ENCODE measurements at places on chromosomes 5 and 9.

- no peak for DNase-seq
Observed at GRCh38 chr5:60196385-60197113, 303.0 kb upstream of the PDE4D start.

DNA sequence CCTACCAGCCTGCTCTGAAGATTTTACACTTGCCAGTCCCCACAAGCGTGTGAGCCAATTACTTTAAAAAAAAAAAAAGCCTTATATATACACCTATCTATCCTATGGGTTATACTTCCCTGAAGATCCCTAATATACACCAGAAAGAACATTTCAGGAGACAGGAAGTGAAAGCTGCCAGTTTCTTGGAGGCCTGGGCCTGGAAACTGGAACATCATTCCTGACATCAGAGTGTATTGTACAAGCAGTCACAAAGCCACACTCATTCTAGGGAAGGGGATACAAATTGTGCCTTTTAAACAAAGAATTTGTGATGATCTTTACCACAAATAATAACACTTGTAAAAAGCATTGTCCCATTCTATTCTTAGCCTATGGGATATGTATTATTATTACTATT is 98.3 kb upstream of the FBN2 start:
- no peak for DNase-seq

DNA sequence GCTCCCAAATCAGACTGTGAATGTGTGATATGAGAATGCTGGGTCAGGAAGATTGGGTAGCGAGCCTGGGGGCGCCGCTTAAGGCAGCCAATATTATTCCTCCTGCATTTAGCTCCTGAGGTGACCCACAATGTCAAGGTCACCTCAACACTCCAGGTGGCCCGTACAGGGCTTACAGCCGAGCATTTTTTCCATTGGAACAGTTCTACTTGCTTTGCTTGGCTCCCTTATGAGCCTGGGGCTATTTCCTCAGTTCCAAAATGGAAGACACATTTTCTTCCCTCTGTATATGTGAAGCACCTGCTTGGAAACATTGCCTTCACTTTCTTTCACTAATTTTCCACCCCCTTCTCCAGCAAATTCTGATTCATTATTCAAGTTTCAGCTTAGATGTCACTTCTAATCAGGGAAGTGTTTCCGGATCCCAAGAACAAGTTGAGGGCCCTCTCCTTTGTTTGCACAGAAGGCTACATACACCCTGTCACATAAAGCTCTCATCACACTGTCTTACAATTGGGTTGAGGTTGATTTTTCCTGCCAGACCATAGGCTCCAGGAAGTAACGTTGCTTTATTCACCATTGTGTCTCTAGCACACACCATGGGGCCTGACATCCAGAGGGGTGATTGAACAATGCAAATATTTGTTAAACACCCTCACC is 330.2 kb downstream of the PIK3R1 start:
- DNase-seq: no peak

DNA sequence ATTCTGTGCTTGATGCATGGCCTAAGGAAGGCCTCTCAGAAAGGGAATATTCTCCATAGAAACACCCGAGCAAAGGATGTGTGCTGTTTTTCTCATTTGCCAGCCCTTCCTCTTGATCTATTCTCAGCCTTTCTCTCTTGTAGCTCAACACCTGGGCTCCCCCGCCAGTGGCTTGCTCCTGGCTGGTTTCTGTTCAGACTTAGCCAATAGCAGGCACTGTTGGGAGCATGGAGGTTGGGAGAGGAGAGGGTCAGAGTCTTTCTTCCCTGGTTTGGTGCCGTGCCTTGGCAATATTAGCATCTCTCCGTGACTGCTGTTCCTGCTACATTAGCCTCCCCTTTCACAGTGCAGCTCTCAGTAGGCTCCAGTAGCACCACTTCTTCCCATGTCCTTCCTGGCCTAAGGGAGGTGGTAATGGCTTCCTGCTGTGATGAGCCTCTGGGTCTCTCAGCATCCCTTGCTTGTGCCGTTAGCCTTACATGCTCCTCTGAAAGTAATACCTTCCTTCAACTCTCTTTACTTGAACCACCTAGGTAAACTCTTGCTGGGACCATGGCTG is 269.7 kb upstream of the GAS1 start:
- no peak for DNase-seq

DNA sequence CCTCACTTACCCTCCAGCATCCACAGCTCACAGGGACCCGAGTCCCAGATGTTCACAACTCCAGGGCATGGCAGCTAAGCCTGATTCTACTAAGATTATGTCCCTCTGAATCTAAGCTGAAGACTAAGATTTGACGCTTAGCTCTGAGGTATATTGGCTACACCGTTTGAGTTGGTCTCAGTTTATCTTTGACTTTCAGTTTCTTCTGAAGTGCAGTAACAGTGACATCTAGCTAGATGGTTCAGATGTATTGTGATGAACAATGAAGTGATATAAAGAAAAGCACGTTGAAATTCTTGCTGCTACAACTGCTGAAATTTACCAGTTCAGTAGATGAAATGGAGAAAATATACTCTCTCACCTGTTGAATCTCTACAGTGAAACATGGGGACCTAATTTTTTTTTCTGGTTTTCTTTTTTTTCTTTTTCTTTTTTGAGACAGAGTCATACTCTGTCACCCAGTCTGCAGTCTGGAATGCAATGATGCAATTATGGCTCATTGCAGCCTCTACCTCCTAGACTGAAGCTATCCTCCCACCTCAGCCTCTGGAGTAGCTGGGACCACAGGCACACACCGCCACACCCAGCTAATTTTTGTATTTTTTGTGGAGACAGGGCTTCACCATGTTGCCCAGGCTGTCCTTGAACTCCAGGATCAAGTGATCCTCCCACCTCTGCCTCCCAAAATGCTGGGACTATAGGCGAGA is 15.7 kb downstream of the RFK start:
- DNase-seq: no peak

- DNase-seq: no peak
Observed at GRCh38 chr5:137735555-137736284, at the start of gene KLHL3. Gene KLHL3 (minus strand): TSS chr5:137736089. CDS start chr5:137735646, 443 bp downstream.

- DNase-seq: no peak
Observed at GRCh38 chr9:100370064-100370723, 17.5 kb upstream of the TEX10 start.

- DNase-seq: no peak
Observed at GRCh38 chr5:4048398-4048797, 452.8 kb downstream of the IRX1 start.

GRCh38 chr5:1332461-1333001 is 12.4 kb downstream of the CLPTM1L start:
- DNase-seq: no peak

GRCh38 chr9:127910613-127911205 is 6.1 kb downstream of the ST6GALNAC4 start:
- no peak for DNase-seq

DNA sequence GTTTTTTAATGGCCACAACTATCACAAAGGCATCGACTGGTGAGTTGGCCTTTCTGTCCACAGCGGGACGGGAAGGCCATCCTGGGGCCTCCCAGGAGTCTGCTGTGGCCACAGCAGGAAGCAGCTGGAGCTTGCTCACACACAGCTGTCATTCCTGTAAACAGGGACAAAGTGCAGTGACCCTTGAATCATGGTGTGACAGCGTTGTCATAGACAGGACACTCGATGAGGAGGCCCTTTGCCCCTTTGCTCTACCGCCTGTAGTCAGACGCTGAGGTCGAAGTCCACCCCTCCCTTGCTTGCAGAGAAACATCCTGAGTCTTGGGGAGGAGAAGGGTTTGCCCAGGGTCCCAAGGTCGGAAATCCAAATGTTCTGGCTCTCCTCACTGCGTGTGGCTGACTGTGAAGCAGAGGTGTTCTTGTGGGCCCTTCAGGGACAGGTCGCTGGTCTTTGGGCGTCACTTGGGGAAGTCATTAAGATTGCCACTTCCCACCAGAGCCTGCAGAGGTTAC is 35.1 kb downstream of the NDST1 start:
- no peak for DNase-seq

DNA sequence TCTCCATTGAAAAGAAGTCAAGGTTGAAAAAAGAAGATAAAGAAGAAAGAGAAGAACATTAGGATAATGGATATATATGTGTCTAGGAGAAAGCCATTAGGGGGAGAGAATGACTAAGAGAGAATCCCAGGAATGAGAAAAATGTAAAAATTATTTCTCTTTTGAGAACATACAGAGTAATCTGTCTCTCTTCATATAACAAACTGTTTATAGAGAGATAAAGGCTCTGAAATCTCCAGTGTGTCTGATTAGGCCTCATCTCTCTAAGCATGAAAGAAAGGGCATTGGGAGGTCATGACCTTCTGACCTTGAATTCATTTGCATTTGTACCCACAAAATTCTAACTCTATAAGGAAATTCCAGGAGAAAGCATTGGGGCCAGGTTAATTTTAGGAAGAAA is 3.5 kb upstream of the MPDZ start:
- no peak for DNase-seq

DNA sequence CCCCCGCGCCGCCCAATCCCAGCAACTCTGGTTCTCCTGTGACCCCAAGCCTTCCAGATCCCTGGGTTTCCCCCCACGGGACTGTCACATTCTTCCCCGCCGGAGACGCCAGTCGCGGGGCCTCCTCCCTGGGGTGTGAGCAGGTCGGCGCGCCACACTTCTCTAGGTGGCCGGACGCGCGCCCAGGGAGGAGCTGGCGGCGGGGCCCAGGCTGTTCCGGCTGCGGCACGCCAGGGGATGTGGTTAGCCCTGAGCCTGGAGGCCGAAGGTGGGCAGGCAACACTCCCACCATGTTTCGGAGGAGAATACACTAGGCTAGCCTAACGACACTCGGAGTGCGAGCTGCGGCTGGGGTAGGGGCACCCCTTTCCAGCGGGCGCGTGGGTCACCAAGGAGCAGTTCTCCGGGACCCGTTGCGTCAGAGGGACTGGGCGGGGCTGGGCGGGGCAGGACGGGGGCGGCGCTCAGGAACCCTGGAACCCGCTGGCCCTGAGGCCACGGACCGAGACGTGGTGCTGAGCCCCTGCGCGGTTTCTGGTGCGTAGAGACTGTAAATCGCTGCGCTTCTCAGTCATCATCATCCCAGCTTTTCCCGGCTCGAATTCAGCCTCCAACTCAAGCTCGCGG is at the start of gene SLC27A6:
Gene SLC27A6, plus strand, starts transcription at position 478 of the 627 bp plus-strand sequence. CDS start 650 bp downstream, outside the sequence.
- no peak for DNase-seq

GRCh38 chr5:95384485-95385213 is 6.5 kb upstream of the FAM81B start:
- no peak for DNase-seq

DNA sequence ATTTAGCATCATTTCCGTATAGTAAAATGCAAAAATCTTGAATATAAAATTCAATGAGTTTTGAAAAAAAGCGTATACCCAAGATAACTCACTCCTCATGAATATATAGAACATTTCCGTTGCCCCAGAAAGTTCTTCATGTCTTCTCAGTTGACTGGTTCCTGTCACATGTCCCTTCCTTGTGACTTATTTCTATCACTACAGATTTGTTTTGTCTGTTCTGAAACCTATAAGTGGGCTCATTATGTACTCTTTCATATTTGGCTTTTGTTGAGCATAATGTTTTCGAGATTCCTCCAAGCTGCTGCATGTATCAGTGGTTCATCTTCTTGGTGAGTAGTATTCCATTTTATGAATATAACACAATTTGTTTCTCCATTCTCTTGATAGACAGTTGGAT is 11.0 kb upstream of the HACD4 start:
- no peak for DNase-seq

DNA sequence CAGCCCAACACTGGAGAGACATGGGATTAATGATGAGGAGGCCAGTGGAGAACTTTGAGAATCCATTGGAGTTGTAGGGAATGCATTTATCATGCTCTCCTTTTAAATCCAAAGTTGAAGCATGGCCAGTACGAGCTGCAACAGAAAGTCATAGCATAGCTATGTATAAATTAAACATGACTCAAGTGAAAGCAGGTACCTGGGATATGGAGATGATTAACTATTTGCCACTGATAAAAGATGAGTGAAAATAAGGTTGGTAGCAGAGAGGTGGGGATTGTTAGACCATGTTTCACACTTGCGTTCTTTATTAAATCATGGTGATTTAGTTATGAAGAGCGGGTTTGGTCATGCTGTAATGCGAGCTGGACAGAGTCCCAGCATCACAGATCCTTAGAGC is 189.6 kb downstream of the ARHGEF28 start:
- no peak for DNase-seq

DNA sequence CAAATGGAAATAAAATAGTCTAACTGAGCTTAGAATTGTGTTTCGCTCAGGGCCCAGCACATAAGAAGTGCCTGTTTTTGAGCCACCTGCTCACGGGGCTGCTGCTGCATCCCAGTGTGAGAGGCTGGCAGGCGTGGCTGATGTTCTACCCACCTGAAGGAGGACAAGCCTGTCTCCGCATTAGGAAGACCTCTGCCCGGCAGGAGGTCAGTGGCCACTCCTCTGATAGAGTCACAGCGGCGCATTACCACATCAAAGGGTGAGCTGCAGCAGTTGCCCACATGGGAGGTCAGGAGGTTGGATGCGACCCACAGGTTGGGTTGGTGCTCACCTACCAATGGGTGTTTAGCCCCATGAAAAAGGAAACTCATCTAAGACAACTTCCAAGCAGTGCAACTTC is 3.7 kb upstream of the SLC6A7 start:
- no peak for DNase-seq

- DNase-seq: peak; percentile 0
Observed at GRCh38 chr9:36008774-36009300, 27.9 kb upstream of the RECK start.

GRCh38 chr9:113591899-113592625 is 128.5 kb downstream of the RGS3 start:
- no peak for DNase-seq

- peak; percentile 30 for DNase-seq
Observed at GRCh38 chr5:6820851-6821479, 107.7 kb downstream of the TENT4A start.

- no peak for DNase-seq
Observed at GRCh38 chr5:53246042-53246836, 136.7 kb upstream of the MOCS2 start.

DNA sequence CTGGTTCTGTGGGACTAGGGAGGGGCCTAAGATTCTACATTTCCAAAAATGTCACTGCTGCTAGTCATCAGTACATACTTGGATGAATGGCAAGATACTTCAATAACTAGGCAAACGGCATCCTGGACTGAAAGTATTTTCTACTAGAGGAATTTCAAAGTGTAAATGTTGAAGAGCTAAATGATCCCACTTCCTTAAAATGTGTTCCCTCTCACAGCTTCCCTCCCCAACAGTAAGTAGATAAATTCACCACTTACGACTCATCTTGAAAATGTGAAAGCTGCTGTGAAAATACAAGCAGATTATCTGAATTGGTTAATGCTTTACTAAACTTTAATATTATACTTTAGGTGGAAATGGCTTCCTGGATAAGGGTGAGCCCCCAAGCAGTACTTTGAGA is 1571.5 kb upstream of the WWC1 start:
- no peak for DNase-seq

DNA sequence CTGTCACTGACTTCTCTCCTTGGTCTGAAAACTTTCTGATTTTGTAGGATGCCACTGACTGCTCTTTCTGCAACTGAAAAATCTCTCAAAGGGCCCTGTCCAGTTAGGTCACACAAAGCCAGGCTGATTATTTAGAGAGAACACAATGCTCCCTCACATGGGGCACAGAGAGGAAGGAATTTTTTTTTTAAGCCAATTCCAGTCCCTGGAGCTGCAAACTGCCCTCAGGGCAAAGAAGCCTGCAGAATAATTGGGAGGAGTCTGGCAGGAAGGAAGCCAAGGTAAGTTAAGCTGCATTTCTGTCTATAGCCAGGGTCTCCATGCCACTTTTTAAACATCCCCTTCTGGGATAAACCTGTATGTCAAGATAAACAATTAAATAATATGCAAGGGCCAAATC is 305.5 kb downstream of the ZSWIM6 start:
- DNase-seq: no peak

All from NCI-H1417 treated with DMSO at 0.1 percent for 48 hours (cell line).